ENCODE measurements at places on chromosomes 16 and 17.
A peak's percentile ranks its signal among the peaks of the same experiment; 100 is the strongest.

- no peak for DNase-seq
Measured at GRCh38 chr16:23784811-23785447, 30.1 kb downstream of the CHP2 start.

- no peak for DNase-seq
Measured at GRCh38 chr17:27741361-27741861, 58.9 kb downstream of the NOS2 start.

GRCh38 chr17:64491034-64491860 lies 5.6 kb downstream of the POLG2 start:
- peak; percentile 44 for DNase-seq

DNA sequence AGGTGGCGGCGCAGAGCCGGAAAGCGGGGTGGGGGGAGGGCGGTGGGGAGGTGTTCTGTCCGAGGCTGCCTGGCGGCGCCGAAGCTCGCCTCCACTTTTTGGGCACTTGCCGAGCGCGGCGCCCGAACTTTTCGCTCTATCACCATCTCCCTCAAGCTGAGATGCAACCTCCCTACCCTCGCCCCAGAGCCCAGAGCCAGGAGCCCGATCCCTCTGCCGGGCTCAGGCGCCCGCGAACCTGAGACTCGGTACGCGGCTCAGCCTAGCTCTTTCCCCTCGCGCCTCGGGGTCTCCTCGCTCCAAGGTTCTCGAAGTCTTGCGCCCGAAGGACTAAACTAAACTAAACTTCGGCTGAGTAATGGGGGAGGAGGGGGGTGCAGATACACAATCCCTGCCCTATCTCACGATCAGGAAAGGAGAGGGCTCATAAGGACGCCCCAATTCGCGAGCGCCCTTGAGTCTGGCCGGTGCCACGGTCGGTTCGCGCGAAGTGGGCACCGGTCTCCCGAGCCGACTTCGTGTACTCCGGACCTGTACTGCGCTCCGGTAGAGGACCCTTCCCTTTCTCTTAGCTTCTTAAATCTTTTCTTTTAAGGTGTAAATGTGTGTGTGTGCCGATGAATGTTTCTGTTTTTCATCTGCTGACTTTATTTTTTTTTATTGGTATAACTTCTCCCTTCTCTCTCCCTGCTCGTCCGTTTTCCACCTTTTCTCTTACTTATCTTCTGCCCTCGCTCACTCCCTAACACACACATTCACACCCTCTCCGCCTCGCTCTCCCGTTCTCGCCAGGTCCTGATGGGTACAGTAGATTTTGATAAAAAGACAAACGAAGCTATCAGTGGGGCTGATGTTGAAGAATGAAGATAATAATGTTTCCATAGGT lies 1.9 kb upstream of the SALL1 start:
- no peak for DNase-seq

DNA sequence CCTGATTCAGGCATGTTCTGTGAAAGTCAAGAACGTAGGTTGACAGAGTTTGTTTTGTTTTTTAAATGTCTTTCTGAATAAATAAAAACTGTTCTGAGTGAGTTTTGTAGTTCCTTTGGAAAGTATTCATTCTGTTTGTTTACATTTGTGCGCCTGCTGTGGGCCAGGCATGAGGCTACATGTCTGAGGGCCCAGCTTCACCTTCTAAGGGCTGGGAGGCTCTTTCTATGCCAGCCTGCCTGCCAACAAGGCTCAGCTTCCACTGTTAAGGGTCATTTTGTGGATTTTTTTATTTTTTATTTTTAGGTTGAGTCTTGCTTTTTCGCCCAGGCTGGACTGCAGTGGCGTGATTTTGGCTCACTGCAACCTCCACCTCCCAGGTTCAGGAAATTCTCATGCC lies 6.1 kb downstream of the WWOX start:
- DNase-seq = no peak

Data from stimulated activated CD4-positive, alpha-beta T cell treated with anti-CD3 and anti-CD28 coated beads, Interleukin-4, amount 100 ng/mL, for 24 hours (primary cell).